ENCODE measurements at places on chromosomes 12 and 14.

DNA sequence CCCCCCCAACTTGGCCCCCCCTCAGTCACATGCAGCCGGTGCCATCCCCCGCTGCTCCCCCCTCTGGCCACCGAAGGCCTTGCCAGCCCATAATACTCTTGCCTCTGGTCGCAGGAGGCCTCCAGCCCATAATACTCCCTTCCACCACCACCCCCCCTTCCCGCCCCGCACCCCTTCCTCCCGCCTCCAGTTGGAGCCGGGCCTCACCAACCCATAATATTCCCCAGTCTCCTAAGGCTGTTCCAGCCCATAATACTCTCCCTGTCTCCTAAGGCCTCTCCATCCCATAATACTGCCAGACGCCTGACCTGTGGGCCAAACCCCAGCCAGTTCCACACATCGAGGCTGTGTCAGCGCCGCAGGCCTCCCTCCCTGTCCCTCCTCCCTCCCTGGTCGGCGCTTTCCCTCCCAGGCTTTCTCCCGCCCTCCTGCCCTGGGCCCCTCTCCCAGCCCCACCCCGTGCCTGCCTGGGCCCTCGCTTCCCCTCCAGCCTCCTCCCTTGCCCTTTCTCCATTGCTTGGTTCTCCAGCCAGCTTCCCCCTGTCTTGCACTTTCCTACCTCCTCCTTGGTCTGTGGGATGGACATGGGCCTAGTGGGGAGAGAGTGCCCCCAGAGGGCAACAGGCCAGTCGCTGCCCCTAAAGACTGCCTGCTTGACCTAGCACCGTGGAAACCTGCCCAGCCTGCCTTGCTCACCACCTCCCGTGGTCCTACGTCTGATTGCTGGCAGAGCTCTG, 6.8 kb upstream of the CHD4 start:
- peak; percentile 50 for DNase-seq

DNA sequence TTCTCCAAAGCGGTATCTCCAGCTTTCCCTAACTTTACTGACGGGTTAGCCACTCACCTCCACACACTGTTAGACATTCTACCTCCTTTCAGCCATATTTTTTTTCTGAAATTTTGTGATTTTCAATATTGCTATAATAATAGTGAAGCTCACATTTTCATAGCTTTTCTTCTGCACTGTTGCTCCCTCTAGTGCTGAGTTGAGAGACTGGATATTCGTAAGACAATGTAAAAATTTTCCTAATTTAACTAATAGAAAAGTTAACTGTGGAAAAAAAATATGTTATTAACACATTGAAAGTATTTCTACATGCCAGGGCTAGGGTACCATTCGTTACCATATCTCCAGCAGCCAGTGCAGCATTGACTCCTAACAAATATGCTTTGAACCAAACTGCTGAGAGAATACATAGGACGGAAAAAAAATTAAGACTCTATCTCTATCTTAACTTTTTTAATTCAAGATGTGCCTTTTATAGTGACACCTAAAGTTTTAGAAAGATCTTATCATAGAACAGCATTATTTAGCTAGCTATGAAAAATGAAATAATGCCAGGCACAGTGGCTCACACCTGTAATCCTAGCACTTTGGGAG, 48.7 kb upstream of the ABCC9 start:
- no peak for DNase-seq

DNA sequence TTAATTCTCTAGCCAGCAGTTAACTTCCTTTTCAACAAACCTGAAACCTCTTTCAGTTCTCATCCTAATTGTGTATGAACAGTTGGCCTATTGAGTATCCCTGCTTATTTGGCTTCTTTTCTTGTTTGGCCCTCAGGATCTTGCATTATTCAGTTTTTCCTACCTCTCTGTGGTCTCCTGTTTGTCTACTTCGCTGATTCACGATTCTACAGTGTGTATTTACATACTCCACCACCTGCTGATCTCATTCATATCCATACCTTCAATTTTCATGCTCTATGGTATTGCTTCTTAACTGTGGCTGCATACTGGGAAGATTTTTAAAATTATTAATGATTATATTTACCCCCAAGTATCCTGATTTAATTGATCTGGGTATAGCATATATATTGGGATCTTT, 56.4 kb downstream of the RASSF9 start:
- DNase-seq: no peak

GRCh38 chr12:46891306-46891705, 65.5 kb upstream of the SLC38A4 start:
- DNase-seq: no peak

GRCh38 chr14:90788031-90788430, 28.2 kb downstream of the TTC7B start:
- no peak for DNase-seq

DNA sequence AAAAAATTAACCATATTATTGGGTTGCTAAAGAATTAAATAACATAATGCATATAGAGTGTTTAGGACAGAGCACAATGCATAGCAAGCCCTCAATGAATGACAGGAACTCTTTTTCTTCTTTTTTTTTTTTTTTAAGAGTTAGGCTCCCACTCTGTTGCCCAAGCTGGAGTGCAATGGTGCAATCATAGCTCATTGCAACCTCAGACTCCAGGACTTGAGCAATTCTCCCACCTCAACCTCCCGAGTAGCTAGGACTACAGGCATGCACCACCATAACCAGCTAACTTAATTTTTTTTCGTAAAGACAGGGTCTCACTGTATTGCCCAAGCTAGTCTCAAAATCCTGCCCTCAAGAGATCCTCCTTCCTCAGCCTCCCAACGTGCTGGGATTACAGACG, 20.5 kb upstream of the MTERF2 start:
- DNase-seq: no peak

- DNase-seq: no peak
Measured at GRCh38 chr12:132357623-132358186, 28.3 kb upstream of the GALNT9 start.

GRCh38 chr12:148676-149416, 65.1 kb downstream of the SLC6A12 start:
- DNase-seq: no peak
